Fibroblast of skin of right quadriceps (primary cell): ENCODE measurements at places on chromosomes 5 and 9.

- no peak for DNase-seq
Observed at GRCh38 chr5:57313716-57314115, 139.9 kb downstream of the GPBP1 start.

- peak; percentile 92 for DNase-seq
Observed at GRCh38 chr9:132214027-132214622, 52.3 kb downstream of the NTNG2 start.

DNA sequence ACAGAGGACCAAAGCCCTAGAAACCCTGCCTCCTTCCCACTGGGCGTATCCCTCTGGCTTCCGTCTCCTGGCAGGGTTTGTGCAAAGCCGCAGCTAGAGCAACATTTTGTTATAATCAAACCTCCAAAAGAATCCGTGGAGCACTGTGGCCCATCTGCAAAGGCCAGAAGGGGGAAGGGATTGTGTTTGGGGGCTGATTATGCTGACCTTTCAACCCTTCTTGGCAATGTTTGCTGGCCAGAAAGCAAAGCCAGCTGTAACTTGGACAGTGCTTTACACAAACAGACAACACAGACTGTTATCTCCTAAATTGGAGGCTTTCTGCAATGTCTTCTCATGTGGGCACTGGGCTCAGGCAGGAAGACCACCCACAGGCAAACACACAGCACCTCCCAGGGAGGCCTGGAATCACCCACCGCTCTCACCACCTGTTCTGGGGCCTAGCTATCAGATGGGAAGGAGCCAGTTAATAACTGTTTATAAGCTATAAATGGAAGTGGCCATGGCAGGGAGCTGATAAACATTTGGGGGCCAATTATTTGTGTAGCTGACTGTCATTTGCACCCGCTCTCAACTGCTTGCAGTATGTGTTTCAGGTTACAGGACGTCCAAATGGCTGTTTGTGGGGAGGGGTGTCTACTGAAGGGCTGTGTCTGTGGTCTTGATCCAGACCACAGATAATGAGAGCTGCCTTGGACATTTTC lies 121.6 kb upstream of the ERCC6L2 start:
- no peak for DNase-seq

- DNase-seq, result peak; percentile 33
Observed at GRCh38 chr9:95103871-95104580, 213.5 kb downstream of the FANCC start.

GRCh38 chr9:123487944-123488548 lies 132.0 kb downstream of the CRB2 start:
- DNase-seq, result no peak

DNA sequence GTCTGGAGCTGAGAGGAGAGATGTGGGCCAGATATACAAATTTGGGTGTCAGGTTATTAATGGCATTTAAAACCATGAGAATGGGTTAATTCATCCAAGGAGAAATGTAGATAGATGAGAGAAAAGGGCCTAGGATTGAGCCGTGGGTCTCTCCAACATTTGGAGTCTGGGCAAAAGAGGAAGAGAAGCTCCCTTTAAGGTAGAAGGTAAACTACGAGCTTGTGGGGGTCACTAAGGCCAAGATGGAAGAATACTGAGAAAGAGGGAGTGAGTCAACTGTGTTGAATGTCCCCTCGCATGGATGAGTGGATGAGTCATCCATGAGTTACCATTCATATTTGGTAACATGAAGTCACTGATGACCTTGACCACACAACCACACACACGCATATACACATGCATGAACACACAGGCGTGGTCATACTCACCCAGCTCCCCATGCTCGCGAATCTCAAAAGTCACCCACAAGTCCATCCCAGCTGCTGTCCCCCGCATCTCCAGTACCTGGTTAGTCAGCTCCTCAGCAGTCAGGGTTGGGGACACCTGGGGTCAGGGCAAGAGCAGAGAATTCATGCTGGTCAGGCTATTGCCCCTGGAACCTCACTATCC lies 6.8 kb upstream of the FCHSD1 start:
- DNase-seq, result peak; percentile 92

GRCh38 chr9:134828892-134829291 lies 51.7 kb upstream of the FCN2 start:
- no peak for DNase-seq

DNA sequence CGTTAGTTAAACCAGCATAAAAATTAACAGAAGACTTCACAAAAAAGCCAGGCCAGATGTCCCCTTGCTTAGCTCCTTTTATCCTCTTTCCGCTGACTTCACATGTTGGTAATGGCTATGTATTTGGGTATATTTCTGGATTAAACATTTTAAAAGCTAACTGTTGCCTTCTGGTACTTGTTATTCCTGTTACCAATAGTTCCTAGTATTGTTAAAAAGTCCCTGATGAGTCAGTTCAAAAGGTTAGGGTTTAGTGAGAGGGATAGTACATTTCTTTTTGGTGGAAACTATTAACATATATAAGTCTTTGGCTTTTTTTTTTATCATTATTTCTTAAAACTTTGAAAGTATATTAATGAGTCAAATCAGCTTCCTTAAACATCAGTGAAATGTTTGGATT lies 103.2 kb upstream of the ELL2 start:
- no peak for DNase-seq

DNA sequence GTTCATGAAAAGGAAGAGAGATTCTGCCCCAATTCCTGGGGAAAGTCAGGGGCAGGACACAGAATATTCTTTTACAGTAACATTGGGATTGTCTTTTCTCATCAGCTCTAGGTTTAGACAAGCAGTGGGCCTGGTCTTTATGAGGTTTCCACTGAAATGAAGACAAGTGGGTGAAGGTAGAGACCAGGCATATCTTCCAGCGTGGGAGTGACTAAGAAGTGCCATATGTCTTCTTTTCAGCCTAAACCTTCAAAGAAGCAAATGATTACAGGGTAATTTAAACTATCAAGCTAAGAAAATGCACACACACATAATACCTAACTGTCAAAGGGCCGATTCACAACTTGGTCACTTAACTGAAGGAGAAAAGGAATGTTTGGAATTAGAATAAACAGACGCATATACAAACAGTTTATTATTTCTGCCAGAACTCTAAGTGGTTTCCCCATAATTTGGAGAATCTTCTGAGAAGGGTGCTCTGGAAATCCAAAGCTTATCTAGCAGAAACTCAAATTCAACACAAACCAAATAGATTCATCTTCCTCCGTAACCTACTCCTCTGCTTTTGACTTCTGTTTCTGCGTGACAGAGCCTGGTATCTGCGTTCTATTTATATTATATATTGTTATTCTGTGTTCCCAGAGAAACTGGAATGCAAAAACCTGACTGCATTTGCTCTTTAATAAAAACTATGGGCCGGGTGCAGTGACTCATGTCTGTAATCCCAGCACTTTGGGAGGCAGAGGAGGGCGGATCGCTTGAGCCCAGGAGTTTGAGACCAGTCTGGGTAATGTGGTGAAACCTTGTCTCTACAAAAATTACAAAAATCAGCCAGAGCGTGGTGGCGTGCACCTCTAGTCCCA lies 22.0 kb upstream of the TEK start:
- DNase-seq, result peak; percentile 76

DNA sequence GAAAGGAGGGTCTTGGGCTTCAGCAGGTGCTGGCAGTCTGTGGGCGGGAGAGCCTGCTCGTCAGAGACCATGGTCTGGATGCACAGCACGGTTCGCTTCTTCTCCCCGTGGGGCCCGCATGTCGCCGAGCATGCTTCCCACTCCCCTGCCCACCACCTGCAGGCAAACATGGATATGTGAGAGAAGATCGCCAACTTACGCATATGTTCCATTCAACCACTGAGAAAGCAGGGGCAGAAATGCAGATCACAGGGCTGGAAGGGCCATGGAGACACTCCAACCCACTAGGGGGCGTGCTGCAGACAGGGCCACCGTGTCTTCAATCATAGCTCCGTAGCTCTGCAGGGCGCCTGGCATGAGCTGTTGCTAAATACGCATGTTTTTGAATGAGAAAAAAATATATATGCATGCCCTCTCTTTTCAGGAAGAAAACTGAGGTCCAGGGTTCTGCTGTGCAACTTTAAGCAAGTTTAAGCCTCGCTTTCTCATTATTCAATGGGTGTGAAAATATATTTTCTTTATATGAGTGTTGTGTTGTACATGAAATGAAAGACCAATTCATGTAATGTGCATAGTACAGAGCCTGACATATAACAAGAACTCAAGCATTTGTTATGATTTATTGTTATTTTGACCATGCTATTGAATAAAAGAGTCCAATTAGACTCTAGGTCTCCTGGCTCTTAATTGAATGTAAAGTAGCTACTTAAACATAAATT lies 148.0 kb downstream of the TARS1 start:
- DNase-seq, result no peak

DNA sequence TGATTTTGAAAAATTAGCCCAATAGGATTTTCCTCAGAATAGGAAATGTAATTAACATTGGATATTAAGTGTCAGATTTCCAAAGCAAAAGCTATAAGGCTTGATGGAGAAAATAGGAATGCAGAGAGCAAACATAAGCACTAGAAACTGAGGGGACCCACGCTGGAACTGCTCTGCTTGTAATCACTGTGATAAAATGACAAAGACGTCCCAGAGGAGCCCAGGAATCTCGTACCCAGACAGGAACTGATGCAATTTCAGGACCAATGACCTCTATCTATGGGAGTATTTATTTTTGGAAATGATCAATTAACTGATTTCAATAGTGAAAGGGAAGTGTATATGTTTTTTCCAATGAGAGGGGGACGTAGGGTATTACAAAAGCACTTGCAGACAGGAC lies 714.5 kb upstream of the WWC1 start:
- no peak for DNase-seq

GRCh38 chr5:147687118-147687517 lies 95.4 kb downstream of the JAKMIP2 start:
- no peak for DNase-seq

- DNase-seq, result no peak
Observed at GRCh38 chr5:44402084-44402483, 12.9 kb upstream of the FGF10 start.

- no peak for DNase-seq
Observed at GRCh38 chr9:117720066-117720465, 15.9 kb downstream of the TLR4 start.

DNA sequence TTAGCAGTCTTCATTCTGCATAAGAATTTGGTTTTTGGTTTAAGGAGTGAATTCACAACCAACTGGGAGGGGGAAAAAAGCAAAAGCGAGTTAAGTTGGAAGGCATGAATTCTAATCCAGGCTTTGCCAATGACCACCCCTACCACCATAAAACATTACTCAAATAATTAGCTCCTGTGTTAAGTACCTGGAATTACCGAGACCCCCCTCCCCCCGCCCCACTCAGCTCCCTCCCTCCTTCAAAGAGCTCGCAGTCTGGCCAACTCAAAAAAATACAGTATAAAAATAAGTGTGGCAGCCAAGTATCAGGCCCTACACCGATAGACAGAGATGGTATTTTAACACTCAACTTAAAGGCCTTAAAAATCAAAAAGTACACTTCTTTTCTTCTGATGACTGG lies 492 bp downstream of the ATG12 start:
- DNase-seq, result no peak

GRCh38 chr5:9499498-9499876 lies 46.4 kb downstream of the SEMA5A start:
- DNase-seq, result no peak

GRCh38 chr5:643811-644271 lies 31.7 kb downstream of the CEP72 start:
- no peak for DNase-seq
